Heart right ventricle (tissue), 16 donors: ENCODE measurements at places on chromosomes 2 and 18. TPM values are rescaled to one million over a fixed set of nuclear protein-coding genes. Genes with fewer than 3 reads are reported as not detected.

The MYO7B gene
- 0.69 TPM for total RNA-seq

The RGPD4 gene
- total RNA-seq: 0.05 TPM

DNA sequence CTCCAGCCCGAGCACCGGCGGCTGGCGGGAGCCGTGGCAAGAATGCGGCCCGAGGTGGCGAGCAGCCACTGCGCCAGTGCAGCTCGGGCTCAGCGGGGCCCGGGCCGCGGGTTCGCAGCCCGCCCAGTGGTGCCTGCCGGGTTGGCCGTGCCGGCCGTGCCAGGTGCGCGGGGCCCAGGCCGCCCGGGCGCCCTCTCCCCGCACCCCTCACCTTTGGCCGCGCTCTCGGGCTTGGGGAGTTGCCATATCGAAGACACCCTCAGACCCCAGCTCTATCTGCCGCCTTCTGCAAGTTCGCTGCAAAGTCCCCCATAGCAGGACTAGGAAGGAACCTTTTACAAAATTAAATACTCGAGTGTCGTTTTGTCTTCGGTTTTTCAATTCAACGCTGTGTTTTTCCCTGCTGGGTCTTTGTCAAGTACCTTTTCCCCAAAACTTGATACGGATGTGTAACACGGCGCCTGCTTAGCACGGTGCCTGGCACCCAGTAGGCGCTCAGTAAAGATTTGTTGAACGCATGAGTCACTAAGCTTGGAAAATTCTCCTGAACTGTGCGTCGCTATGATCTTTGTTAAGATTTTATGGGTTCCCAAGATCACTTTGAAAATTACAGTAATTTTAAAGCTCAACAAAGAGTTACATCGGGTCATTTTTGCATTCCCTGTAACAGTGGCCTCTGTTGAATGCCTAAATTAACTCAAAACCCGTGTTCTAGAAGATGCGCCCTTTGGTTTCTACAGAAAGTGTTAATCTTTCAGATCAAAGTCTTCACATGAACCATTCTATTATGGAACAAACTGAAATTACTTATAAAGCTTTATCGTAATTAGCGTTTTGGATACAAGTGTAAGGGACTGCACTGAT lies 750 bp downstream of the STRADB start:
- DNase-seq: no peak

DNA sequence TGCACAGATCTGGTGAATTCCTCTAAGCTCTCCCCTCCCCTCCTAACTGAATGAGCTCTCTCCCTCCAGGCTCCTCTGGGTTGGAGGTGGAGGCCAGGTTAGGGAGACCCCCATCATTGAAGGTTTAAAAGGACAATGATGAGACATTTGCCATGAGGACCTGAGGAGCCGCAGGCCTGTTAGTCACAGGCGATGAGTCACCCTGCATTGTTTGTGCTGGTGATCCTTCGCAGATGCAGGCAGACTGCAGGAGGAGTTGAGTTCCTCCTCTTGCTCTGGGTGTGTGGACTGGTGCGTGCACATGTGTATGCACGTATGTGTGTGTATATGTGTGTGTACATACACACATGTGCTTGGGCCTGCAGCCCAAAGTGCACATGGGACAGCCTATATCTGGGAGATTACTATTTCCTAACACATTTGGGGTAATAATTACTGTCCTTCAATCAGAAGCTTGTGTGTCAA lies 42.0 kb downstream of the MCFD2 start:
- no peak for DNase-seq
